Mucosa of gallbladder (tissue), 1 donor: ENCODE measurements at places on chromosomes 12 and 14. TPM values are rescaled to one million over a fixed set of nuclear protein-coding genes. Genes with fewer than 3 reads are reported as not detected.
A peak's percentile ranks its signal among the peaks of the same experiment; 100 is the strongest.

- no peak for DNase-seq
These were observed 2.5 kb downstream of the SLC38A1 start for GRCh38 chr12:46266382-46266791.

Gene TSPAN8
- total RNA-seq, result 345 TPM

DNA sequence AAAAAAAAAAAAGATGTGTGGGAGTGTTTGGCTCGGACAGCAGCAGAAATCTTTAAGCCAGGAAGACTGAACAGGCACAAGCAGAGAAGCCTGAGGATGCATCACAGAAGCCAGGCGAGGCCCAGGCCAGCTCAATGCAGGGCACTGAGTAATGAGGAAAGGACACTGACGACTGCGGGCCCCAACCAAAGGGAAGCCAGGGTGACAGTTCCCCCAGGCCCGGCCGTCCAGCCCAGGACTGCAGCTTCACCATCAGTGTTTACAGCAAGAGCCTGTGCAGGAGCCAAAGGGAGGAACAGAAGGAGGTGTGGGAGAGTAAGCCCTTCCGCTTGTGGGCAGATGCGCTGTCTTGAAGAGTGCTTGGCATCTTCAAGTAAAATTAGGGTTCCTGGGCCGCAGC, 205.3 kb upstream of the SFSWAP start:
- no peak for DNase-seq

- DNase-seq, result peak; percentile 30
These were observed 154.3 kb downstream of the NTF3 start for GRCh38 chr12:5586201-5586600.

Gene AKT1
- total RNA-seq, result 166 TPM

GRCh38 chr14:88559852-88560251, 3.0 kb upstream of the ZC3H14 start:
- DNase-seq, result no peak

- no peak for DNase-seq
These were observed 373.0 kb downstream of the CCDC91 start for GRCh38 chr12:28563286-28563685.

Gene DIO2
- total RNA-seq, result 1.8 TPM

DNA sequence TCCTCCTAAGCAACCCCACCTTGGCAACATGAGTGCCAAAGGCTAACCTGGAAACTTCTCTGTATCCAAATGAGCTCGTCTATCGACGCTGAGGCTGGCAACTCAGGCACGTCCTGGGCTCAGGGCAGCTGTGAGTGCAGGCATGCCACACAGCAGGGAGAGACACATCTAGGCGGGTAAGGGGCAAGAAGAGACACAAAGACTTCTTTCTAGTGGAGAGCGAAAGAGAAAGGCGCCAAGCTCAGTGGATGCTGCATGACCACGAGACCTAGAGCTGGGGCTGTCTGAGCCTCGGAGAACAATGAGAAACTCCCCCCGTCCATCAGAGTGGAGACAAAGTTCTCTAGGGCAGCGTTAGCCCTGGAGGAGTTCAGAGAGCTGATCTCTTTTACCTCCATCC, 170.4 kb downstream of the CALM1 start:
- DNase-seq, result no peak

Gene TMPRSS12
- total RNA-seq, result not detected

- no peak for DNase-seq
These were observed 18.7 kb downstream of the XRCC3 start for GRCh38 chr14:103696466-103697071.
